Activated T-cell treated with anti-CD3 and anti-CD28 coated beads, Interleukin-2, amount 50 U/mL, for 72 hours (primary cell): ENCODE measurements at places on chromosomes 2 and 18. TPM values are rescaled to one million over a fixed set of nuclear protein-coding genes. Genes with fewer than 3 reads are reported as not detected.

Gene MARCHF4
- total RNA-seq, result not detected

Gene HDAC4
- 71.7 TPM for total RNA-seq

Gene PRKAG3
- not detected for total RNA-seq

Gene PTPRM
- total RNA-seq, result 6.3 TPM

Gene FOSL2
- total RNA-seq, result 176 TPM

Gene FLACC1
- 3.3 TPM for total RNA-seq

Gene RUFY4
- total RNA-seq, result 0.84 TPM

DNA sequence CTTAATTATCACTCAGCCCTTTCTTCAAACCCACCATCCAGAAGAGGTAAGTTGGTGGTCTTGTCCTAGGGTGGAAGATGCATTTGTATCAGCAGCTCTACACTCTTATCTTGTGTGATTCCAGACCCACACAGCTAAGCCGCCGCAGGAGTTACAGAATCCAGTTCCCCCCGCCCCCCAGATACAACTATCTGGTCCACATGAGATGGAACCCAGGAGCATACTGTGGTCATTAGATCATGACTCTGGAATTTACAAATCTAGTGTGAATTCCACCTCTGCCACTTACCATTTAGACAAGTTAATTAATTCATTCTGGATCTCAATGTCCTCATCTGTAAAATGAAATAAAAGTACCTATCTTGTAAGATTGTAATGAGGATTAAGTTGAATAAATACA, 486.4 kb downstream of the BCL11A start:
- DNase-seq, result no peak

DNA sequence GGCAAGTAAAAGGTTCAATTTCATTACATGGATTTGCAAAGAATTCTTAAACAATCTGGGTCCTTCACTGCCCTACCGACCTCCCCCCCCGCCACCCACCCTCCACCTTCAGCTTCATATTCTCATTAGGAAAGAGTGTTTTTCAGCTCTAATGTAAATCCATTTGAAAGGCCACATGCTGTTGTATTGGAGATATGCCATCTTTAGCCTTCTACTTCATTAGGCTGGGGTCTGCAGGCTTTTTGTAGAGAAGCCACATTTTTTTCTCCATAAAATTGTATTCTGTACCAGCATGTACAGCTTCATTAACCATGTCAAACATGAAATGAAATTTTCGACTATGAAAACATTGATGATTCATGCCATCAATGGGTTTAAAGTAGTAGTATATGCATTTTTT, 42.8 kb upstream of the THUMPD2 start:
- DNase-seq, result no peak

DNA sequence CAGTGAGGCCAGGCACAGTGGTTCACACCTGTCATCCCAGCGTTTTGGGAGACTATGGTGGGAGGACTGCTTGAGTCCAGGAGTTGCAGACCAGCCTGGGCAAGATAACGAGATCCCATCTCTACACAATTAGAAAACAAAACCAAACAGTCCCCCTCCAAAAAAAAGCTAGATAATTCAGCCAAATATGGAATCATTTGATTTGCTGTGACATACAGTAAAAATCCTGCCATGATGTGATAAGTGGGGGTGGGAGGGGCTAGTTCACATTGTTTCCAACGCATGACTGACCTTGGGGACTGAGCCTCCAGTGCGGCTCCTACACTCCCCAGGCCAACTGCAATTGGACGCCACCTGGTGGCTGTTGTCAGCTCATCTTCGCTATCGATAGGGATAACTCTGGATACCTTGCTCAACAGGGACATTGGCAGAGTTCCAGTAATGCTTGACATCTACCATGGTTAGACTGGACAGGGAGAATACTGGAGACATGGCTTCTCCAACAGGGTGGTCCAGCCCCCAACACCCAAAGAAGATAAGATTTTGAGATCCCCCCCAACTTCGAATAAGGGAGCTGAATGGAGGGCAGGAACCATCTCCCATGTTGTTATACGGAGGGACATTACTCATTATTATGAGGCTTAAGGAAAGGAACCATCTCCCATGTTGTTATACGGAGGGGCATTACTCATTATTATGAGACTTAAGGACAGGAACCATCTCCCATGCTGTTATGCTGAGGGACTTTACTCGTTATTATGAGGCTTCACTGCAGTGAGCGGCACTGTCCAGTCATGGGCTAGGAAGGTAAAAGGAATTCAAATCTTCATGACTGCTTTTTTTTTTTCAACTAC, 135.9 kb downstream of the TGIF1 start:
- DNase-seq, result peak; percentile 75

DNA sequence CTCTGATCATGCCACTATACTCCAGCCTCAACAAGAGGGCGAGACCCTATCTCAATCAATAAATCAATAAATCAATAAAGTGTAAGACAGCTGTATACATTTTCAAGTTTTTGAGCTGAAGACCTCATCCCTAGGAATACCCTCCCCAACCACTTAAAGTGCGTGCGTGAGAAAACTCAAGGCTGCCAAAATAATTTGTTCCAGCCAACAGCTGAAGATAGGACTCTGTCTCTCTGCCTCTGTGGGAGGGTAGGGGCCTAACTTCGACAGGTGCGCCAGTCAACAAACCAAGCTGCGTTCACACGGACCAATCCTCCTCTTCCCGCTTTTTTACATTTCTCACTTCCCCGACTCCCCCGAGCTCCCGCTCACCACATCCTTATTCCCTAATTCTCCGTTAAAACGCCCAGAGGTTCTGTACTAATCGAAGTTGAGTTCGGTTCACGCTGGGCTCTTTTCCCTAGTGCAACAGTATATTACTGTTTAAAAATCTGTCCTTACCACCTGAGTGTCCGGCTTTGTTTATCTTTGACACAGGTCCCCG, 618 bp downstream of the POLR2D start:
- DNase-seq, result no peak

DNA sequence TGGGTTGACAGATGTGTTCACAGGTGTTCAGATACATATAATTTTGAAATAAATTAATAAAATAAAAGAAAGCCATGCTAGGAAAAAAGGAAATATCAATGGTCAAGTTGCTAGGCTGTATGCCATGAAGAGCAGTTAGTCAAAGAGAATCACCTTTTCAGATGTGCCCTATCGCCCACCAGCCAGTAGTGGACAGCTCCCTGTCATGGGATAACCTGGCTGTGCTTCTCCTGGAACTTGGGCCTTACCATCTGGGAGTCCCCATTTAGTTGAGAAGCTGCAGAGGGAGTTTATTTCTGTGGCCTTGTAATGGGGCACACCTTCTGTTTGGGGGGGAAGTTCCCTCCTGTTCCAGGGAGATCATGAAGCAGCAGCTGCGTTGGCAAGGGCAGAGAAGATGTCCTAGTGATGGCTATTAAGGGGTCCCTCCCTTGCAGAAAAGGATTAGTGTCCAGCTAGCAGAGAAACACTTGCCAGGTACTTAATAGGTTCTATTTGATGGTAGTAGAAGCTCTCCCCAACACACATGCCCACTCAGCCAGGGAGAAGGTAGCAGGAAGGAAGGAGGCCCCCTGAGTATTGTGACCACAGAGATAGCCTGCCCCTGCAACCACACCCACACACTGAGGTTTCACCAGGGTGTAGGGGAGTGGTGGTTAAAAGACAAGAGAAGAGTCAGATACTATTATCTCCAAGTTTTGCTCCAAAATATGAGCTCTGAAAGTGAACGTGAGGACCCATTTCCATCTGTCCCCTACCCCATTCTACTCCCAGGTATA, 117.7 kb downstream of the B3GNT2 start:
- peak; percentile 52 for DNase-seq

GRCh38 chr2:49224426-49225010, 70.2 kb upstream of the FSHR start:
- no peak for DNase-seq

GRCh38 chr18:52340406-52341102, 557 bp downstream of the DCC start:
- DNase-seq, result no peak
